ENCODE measurements at places on chromosomes 11 and 22.
A peak's percentile ranks its signal among the peaks of the same experiment; 100 is the strongest.

DNA sequence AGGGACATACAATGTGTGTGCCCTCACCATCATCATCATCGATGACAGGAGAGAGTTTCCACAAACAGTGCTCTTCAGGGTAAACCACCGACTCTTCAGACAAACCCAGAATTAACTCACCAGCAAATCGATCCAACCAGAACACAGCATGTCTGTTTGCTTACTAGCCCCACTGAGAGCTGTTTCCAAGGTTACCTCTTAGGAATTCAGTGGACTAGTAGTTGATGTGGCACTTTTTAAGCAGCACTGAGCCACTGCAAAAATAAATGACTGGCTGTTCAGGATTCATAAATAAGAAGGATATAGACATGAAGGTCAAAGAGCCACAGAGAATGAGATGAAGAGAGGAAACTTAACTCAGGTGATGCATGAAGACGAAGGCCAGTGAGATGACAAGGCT is 83.1 kb downstream of the PARVA start:
- no peak for DNase-seq

- peak; percentile 9 for DNase-seq
Measured at GRCh38 chr11:99370549-99371216, 349.9 kb downstream of the CNTN5 start.

GRCh38 chr22:32236970-32237369 is 18.2 kb downstream of the SLC5A4 start:
- peak; percentile 17 for DNase-seq

DNA sequence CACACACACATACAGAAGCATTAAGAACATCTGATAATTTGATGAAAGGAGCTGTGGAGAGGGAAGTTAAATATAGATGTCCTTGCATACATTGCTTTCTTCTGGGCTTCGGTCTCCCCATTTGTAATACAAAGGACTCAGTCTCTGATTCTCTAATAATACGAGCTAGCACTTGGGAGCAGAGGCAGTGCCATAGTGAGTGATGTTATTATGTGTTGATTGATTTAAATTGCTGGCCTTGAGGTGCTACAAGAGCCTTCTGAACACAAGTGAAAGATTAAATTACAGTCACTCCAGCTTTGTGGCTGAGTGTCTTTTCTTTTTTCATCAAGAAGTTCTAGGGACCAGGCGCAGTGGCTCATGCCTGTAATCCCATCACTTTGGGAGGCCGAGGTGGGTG is 61.5 kb upstream of the HMGXB4 start:
- no peak for DNase-seq

DNA sequence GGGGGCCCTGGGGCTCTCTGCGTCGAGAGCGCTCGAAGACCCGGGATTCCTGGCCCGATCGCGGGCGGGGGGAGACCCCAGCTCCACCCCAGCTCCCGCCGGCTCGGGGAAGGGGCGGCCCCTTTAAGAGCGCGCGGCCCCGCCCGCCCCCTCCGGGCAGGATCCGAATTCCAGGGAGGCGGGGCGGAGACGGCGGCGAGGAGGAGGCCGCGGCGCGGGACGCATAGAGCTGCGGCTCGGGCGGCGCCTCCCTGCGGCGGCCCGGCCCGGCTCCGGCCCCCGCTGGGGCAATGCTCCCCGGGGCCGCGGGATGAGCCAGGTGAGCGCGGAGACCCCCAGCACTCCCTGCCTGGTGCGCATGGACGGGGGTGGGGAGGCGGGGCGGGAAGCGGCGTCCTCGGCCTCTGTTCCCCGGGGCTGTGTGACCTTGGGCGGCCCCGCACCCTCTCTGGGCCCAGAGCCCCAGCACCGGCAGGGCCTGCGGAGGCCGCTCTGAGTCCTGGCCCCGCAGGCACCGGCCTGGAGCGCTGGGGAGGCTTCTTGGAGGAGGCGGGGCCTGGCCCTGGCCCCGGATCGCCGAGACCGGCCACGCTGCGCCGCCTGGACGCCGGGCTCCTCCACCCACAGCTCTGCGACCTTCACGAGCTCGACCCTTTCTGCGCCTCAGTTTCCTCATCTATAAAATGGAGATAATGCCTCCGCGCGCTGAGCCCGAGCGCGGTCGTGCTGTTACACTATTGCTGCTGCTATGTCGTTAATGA is 565 bp downstream of the GAS2L1 start:
- DNase-seq: peak; percentile 89

DNA sequence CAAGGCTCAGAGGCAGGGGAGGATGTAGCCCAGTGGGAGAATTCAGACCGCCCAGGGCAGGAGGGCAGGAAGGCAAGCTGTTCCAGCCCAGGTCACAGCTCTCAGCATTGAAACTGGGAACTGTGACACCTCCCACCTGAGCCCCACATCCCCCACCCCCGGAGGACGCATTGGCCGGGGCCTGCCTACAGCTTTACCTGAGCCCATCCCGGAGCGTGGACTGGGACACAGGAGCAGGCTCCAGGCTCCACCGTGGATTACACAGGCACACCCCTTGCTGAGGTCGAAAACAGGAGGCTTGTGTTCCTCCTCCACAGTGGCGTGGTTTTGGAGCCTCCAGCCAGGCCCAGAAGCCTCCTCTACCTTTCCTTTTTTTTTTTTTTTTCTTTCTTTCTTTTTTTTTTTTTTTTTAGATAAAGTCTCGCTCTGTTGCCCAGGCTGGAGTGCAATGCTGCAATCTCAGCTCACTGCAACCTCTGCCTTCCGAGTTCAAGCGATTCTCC is 9.1 kb upstream of the PGA3 start:
- DNase-seq: peak; percentile 8

DNA sequence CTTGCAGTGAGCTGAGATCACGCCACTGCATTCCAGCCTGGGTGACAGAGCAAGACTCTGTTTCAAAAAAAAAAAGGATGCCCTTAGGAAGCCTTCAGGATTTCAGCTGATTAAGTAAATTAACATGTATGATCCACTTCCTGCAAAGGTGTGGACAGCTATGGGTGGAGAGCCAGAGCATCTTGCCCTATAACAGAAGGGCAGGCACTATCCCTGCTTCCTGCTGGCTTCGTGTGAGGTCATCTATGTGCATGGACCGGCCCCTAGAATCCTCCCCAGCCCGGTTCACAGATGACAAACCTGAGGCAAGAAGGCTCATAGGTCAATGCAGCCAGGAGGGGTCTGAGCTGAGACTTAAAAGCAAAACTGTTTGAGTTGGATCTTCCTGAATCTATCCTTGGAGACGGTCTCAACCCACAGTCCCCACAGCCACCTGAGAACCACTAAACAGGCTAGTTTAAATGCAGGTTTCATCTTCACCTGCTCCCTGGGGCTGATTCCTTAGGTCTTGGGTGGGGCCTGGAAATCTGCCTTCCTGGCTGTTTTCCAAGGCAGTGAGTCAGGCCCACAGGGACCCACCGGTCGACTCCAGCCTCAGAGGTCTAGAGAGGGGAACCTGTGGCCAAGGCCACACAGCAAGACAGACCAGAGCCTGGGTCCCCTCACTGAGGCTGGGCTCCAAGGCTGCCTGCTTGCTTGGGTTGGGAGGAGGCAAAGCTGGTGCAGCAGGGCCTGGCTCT is 55.2 kb upstream of the MPEG1 start:
- no peak for DNase-seq

DNA sequence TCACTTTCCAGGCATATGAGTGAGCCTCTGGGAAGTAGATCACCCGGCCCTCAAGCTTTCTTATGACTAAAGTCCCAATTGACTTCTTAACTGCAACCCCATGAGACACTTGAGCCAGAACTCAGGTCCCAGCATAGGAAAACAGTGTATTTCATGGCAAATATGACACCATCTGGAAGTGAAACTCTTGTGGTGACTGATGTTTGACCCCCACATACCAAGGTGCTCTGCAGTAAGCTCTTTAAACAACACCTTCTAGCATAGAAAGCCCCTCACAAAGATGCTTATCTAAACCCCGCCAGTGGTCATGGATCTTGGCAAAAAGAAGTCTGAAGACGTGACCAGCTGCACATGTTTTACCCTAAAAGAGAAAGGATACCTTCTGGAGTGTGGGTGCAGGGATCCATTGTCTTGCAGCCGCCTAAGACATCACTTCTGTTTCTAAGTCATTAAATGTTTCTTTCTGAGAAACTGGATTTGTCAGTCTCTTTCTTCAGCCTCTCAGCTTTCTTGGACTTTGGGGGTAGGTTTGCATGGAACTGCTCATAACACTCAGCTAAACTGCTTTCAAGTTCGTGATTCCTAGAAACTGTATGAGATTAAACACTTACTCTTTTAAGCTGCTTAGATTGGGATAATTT is 7.4 kb upstream of the PELI3 start:
- DNase-seq: no peak

DNA sequence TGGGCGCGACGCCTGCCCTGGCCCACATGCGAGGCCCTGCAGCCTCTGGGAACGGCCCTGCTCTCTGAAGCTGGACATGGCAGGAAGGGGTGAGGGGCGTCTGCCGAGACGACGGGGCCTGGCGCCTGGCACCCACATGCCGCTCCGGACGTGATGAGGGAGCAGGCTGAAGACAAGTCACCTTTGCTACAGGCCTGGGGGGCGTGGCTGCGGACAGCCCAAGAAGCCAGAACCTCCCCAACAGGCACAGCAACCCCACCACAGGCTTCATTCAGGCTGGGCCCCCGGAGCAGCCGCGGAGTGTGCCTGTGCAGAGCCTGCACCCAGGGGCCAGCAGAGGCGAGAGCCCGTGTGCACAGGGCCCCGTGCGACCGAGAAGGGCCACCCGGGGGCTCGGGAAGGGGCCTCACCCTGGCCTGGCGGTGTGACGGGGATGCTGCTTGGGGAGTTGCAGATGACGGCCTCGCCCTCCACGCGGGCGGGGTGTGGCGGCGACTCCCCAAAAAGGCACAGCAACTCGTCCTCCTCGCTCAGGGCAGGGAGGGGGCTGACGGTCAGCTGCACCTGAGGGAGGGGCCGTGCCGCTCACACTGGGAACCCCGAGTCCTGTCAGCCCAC is 16.6 kb upstream of the MAPK11 start:
- DNase-seq: no peak

- peak; percentile 88 for DNase-seq
Measured at GRCh38 chr11:10750838-10751580, at the start of gene CTR9. TSS of gene CTR9 (plus strand) at chr11:10751246. CDS start at chr11:10751413, 167 bp downstream.

GRCh38 chr11:69734367-69734766 is 30.5 kb upstream of the FGF19 start:
- no peak for DNase-seq

DNA sequence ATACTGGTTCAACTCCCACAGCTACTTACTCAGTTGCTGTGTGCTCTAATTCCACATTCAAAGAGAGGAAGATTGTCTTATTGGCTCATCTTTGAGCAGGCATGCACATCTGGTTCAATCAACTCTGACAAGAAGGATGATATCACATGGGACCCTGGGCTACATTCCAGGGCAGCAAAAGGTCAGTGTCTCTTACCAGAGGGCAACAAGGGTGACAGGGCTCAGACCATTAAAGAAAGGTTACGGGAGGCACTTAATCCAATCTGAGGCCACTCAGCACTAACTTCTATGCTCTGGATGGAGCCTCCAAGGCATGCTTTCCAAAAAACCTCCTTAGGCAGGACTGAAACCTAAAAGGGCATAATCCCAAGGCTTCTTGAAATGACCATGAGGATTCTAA is 549.4 kb upstream of the API5 start:
- DNase-seq: no peak

GRCh38 chr22:38549101-38549894 is 20.7 kb downstream of the DMC1 start:
- no peak for DNase-seq

- peak; percentile 55 for DNase-seq
Measured at GRCh38 chr22:45014654-45015053, 4.8 kb upstream of the PHF21B start.

DNA sequence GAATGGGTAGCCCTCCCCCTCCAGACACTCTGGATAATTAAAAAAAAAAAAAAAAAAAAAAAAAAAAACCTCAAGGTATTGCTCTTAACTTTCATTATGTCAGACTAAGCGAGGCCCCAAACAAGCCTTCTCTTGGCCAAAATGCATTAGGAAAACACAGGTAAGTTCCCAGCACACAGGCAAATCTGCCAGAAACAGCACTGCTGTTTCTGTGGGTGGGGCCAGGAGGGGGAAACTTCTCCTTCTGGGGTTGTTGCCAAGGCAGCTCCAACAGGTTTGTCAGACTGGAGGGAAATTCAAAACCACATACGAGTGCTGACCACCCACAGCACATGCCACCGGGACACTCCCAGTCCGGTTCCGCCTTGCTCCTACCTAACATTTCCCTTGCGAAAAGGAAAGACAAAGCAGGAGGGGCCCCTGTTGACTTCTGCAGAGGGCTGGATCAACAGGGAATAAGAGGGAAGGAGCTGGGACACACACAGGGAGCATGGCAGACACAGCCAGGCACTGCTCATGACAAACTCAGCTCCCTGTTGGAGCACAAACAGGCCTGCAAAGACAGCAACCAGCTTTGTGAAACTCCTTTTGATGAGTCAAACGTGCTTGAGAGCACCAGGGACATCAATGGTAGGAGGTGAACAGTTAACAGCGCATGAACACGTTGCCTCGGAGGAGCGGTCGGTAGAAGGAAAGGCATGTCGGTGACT is 55.0 kb downstream of the MYH9 start:
- DNase-seq: peak; percentile 65

DNA sequence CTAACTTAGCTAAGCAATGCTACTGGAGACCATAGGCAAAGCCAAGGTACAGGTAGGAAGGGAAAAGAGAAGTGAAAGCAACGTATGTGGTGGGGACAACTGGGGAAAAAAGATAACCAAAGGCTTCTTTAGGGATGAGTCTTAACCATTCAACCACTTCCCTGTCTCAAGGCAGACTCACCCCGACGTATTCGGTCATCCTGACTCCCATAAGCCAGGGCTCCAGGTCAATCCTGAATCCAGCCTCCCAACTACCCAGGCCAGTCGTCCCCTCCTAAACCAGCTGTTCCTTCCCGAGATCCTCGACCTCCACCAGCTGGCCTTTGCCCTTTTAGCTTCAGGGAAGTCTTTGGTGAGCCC is 330 bp downstream of the ACP2 start:
- DNase-seq: no peak

- no peak for DNase-seq
Measured at GRCh38 chr11:117541211-117541610, 213.6 kb downstream of the CEP164 start.

- no peak for DNase-seq
Measured at GRCh38 chr11:48063424-48063978, 83.1 kb downstream of the PTPRJ start.

DNA sequence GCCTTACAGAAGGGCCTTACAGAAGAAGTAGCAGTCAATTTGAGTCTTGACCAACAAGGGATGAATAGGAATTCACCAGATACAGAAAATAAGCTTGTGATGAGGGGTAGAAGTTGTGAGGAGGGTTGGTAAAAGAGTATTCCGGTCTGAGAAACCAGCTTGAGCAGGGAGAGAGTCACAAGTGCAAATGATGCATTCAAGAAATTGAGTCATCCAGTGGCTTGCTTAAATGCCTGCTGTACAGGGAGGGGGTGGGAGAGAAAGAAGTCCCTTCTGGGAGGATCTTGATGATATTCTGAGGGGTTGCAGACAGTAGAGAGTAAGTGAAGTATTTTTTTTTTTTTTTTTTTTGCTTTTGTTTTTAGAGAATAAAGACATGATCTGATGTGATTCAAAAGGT is 9.2 kb downstream of the CCKBR start:
- no peak for DNase-seq

GRCh38 chr22:25940479-25940878 is 198.5 kb downstream of the MYO18B start:
- DNase-seq: no peak

- no peak for DNase-seq
Measured at GRCh38 chr22:47269516-47270088, 507.2 kb downstream of the TBC1D22A start.
